ENCODE measurements at places on chromosomes 2 and 18. TPM values are rescaled to one million over a fixed set of nuclear protein-coding genes. Genes with fewer than 3 reads are reported as not detected.

CRYBA2 gene
- not detected for total RNA-seq

CTAGE1 gene
- under 0.01 TPM for total RNA-seq

DNAH6 gene
- total RNA-seq: under 0.01 TPM

SP5 gene
- not detected for total RNA-seq

KIAA2012 gene
- not detected for total RNA-seq

UGT1A10 gene
- not detected for total RNA-seq

RESP18 gene
- total RNA-seq: not detected

CYS1 gene
- total RNA-seq: 0.26 TPM

APCDD1 gene
- 0.64 TPM for total RNA-seq

UNC80 gene
- under 0.01 TPM for total RNA-seq

PID1 gene
- total RNA-seq: 9.5 TPM

FOXI3 gene
- not detected for total RNA-seq

MAP4K4 gene
- total RNA-seq: 82.2 TPM

LAMA3 gene
- total RNA-seq: 381 TPM

ANO7 gene
- total RNA-seq: 0.13 TPM

RNF103 gene
- 17.7 TPM for total RNA-seq

KLHL30 gene
- 0.26 TPM for total RNA-seq

MAPRE3 gene
- 2.8 TPM for total RNA-seq

CNDP1 gene
- total RNA-seq: not detected

MOGAT1 gene
- total RNA-seq: not detected

LIPG gene
- 9.5 TPM for total RNA-seq

CASP10 gene
- total RNA-seq: 2.6 TPM

SH3RF3 gene
- total RNA-seq: 0.51 TPM

ACSL3 gene
- 269 TPM for total RNA-seq

TLX2 gene
- total RNA-seq: not detected

CCDC102B gene
- total RNA-seq: 1.6 TPM

ALPP gene
- not detected for total RNA-seq

LTBP1 gene
- 6.6 TPM for total RNA-seq

RTKN gene
- 22.1 TPM for total RNA-seq

FLACC1 gene
- 0.26 TPM for total RNA-seq

CFAP65 gene
- total RNA-seq: not detected

TLK1 gene
- 11.8 TPM for total RNA-seq

LRP1B gene
- total RNA-seq: under 0.01 TPM

ASPRV1 gene
- total RNA-seq: 0.38 TPM

LOXHD1 gene
- total RNA-seq: not detected

FOXD4L1 gene
- 0.13 TPM for total RNA-seq

TRIM43 gene
- under 0.01 TPM for total RNA-seq

KIF1A gene
- not detected for total RNA-seq

IL36RN gene
- 1.9 TPM for total RNA-seq

MARCHF4 gene
- total RNA-seq: not detected

NT5DC4 gene
- total RNA-seq: not detected

CEBPZOS gene
- total RNA-seq: 7.6 TPM

CRYGD gene
- not detected for total RNA-seq

WIPF1 gene
- total RNA-seq: 0.26 TPM

DNER gene
- 1.8 TPM for total RNA-seq

GCG gene
- not detected for total RNA-seq

FAM110C gene
- 9.2 TPM for total RNA-seq

LRRC30 gene
- total RNA-seq: not detected

GKN1 gene
- not detected for total RNA-seq

IGFBP5 gene
- total RNA-seq: 0.51 TPM

GBX2 gene
- total RNA-seq: not detected
